Glutamatergic neuron (in vitro differentiated cells): ENCODE measurements at places on chromosomes 11 and 22. TPM values are rescaled to one million over a fixed set of nuclear protein-coding genes. Genes with fewer than 3 reads are reported as not detected.

The CXCR5 gene
- not detected for total RNA-seq

The OSBP gene
- 36.0 TPM for total RNA-seq

The OR2AG1 gene
- total RNA-seq = not detected

The RABL2B gene
- 19.2 TPM for total RNA-seq

The CRYBB1 gene
- not detected for total RNA-seq

The CBLIF gene
- total RNA-seq = not detected

The FREY1 gene
- total RNA-seq = 0.78 TPM

The OOSP4A gene
- total RNA-seq = not detected

GRCh38 chr22:22721681-22722354 lies 77.4 kb downstream of the GGTLC2 start:
- no peak for DNase-seq

DNA sequence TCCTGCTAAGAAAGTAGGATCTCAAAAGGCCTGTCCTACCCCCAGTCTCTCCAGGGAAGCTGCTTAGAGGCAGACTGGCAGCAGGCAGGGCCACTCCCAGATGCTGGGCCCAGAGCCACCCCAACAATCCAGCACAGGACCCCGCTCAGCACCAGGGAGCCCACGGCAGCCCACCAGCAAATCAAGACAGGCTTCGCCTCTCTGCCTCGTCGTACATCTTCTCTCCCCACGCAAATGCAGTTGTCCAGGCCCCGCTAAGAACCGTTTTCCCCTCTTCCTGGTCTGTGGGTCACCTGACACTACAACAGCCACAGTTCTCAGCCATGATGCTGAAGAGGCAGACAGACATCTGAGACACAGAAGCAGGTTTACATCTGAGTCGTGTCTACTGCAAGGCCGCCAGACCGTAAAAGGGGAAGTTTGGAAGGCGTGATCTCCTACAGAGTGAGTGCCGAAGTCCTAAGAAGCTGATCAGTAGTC lies 51.1 kb downstream of the IGSF9B start:
- peak; percentile 6 for DNase-seq

DNA sequence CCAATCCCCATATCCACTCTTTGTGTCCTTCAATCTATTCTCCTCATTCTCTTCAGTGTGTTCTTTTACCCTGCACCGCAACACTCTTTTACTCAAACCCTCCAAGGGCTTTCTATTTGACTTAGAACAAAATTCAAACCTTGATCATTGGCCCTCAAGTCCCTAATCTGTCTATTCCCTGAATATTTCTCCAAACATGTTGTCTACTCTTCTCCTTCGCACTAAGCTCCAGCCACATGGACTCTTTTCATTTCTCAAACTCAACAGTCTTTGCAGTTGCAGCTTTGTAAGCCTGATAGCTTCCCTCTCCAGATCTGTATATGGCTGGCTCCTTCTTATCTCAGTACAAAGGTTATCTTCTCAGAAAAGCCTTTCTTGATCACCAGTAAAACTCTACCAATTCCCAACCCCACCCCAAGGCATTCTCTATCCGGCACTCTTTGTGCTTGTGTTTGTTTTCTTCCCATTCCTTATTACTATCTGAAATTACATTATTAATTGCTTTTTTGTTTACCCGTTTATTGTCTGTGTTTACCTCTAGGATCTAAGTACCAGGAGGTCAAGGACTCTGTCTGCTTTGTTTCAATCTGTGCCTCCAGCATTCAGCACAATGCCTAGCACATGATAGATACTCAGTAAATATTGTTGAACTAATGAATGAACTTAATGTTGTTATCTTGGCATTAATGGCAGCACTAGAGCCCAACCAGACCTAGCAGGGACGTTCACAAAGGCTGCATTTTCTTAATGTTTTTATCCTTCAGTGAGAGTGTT lies 147.4 kb downstream of the BBOX1 start:
- DNase-seq = no peak

GRCh38 chr11:78339483-78339882 lies 78.1 kb downstream of the GAB2 start:
- no peak for DNase-seq

DNA sequence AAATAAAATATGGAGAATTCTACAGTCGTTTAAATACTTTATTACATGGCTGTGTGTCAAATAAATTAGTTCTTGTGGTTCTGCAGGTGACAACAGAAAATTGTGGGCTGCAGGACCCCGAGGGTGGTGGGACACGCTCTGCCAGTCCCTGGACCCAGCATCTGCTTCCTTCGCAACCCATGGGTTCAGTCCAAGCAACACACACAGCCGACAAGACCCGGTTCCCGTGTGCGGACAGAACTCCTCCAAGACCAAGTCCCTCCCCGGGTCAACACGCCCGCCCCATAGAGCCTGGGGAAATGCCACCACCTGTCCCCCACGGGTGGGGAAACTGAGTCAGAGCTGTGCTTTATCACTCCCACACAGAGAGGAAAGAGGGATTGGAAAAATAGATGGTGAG lies 238.9 kb downstream of the BRD1 start:
- no peak for DNase-seq

- no peak for DNase-seq
Measured at GRCh38 chr11:17853280-17853679, 118.7 kb downstream of the KCNC1 start.

DNA sequence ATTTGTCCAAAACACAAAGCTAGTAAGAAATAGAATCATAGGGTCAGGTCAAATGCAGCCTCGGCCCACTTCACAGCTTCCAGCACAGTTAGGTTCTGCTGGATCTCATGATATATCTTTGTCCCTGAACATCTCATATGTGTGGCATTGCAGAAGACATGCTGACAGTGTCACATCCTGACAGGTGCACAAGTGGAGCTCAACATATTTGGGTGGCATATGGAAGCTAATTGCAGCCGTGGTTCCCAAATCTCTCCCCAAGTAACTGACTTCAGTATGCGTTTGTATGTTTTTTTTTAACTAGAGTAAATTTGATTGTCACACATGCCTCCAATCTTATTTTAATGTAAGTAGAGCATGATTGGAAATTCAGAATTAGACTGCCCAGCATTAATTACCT lies 33.4 kb downstream of the NAV2 start:
- no peak for DNase-seq

GRCh38 chr11:47352556-47352955 lies at the start of gene MYBPC3:
Gene MYBPC3 (minus strand): TSS chr11:47352702. CDS start chr11:47352647, 55 bp downstream.
- no peak for DNase-seq

DNA sequence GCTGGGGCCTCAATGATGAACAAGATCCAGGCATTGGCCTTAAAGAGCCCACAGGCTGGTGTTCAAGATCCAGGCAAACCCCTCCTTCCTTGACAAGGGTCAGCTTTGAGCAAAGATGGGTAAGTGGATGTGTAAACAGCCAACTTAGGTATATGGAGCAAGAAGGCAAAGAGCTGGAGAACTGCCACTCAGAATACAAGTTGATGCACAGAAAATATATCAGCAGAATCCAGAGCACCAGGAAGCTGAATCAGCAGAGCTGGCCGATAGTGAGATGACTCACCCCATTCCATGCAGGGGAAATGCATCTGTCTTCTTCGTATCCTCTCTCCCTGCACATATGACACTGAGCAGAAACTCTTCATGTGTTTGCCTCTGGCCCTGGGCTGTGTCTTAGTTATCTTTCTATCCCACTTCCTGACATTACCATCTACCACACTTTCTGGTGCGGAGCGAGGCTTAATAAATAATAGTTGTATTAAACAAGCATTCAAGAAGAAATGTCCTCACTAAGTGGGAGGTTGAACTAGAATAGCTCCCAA lies 57.8 kb downstream of the ENDOD1 start:
- no peak for DNase-seq

DNA sequence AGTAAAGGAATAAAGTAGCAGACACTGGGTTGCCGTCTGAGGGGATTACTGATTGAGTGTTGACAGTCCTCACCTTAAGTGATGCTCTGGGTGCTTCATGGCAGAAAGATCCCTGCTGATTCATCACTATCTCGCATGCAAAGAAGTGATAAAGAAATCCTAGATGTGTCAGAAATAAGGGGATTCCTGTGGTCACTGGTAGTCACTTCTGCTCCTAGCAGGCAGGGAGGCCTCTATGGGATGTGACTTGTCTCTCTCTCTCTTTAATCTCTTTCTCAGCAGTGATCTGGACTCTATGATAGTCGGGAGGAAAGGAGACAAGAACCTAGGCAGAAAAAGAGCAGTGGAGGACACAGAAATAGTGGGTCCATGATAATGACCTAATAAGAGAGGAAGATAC lies 30.9 kb upstream of the OR56A1 start:
- no peak for DNase-seq

GRCh38 chr22:50018608-50019285 lies 6.2 kb upstream of the IL17REL start:
- no peak for DNase-seq

- DNase-seq = no peak
Measured at GRCh38 chr11:134438542-134439537, 26.8 kb upstream of the B3GAT1 start.

GRCh38 chr22:38881464-38881871 lies 9.5 kb upstream of the CBX6 start:
- no peak for DNase-seq

DNA sequence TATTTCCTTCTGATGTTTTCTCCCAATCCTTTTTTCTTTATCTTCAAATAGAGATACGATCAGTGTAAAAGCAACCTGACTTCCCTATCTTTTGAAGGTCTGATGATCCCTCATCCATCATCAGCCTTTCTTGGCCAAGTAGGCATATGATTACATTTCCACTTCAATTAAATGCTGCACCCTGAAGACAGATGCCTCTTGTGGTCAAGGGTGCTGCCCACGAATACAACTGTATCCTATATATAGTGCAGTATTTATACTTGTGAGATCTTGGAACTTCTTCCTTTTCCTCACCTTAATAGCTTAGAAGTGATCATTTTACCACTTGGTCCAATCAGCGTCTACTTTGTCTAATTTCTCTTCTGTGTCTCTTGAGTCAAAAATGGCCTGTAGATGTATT lies 9.3 kb upstream of the ZNRF3 start:
- no peak for DNase-seq

GRCh38 chr11:63770763-63771162 lies 2.2 kb upstream of the ZFTA start:
- DNase-seq = no peak

DNA sequence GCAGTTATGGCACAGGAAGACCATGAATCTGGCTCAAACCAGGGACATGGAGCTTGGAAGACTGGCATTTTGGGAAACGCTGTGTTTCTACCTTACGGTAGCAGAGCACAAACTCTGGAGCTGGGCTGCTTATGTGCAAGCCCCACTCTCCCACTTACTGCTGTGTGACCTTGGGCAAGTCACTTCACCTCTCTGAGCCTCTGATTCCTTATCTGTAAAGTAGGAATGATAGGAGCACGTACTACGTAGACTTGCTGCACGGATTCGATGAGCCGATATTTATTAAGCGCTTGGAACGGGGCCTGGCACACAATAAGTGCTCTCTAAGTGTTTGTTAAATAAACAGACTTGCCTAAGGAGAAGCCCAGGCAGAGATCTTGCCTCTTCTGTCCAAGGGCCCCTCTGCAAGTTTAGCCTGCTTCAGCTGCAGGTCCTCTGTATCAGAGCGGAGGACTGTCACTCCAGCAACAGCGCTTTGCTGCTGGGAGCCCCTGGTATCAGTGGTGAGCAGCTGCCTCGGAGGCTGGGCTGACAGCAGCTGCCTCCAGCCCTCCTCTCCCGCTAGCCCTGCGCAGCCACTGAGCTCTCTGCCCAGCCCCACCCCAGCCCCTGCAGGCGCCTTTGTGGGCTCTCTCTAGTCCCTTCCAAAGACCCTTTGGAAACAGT lies 96.9 kb upstream of the ANO1 start:
- peak; percentile 79 for DNase-seq

GRCh38 chr22:46220921-46221320 lies 29.2 kb downstream of the CDPF1 start:
- no peak for DNase-seq

DNA sequence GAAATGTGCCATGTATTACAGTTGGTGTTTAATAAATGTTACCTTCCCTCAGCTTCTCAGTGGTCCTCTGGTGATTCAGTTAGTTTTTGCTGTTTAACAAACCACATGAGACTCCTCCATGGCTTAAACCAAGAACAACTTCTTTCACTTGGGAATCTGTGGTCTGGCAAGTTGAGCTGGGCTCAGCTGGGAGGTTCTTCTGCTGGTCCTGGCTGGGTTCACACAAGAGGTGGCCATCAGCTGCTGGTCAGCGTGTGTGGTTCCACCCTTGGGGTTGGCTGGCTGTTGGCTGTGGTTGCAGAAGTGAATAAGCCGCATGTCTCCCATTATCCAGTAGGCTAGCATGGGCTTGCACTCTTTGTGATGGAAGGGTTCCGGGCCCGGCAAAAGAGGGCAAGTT lies 160.5 kb downstream of the MIAT start:
- no peak for DNase-seq

GRCh38 chr11:128303383-128303782 lies 284.0 kb downstream of the ETS1 start:
- DNase-seq = no peak

DNA sequence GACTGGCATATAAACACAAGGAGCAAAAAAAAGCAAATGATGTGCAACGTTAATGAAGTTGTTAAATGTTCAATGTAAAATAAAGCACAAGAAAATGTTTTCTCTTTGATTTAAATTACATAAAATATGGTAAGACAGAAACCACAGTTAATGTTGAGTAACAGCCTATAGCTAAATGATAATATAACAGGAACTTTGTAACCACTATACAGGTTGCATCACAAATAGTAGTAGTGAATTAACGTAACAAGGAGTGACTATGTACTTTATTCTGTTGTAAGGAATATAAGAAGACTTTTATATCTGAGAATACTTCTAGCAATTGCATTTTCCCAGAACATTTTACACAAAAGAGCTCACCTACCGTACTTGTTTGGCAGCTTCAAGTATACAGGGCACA lies 16.9 kb downstream of the SAAL1 start:
- no peak for DNase-seq

DNA sequence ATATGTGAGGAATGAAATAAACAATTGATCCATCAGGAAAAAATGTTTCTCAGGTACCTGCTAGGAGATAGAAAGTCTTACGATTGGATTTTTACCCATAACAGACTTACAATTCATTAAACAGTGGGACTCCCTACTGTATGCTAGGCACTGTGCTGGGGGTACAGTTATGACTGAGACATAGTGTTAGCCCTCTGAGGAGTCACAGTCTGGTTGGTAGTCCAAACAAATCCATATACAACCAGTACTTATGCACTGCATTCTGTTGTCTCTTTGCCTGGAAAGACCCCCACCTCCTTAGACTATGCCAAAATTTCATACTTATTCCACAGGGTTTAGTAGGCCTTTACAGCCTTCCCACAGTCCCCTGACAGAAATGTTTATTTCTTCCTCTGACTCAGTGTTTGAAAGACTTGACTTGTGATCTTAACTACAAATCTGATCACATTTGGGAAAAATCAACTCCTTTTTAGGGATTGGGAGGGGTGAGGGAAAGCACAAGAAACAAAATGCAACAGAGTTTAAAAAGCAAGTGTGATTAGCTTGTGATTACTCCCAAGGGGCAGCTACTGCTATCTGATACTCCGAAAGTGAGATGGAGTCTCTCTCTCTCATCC lies 69.4 kb upstream of the HORMAD2 start:
- no peak for DNase-seq

GRCh38 chr22:36617694-36618522 lies 85.6 kb downstream of the CACNG2 start:
- DNase-seq = no peak

- no peak for DNase-seq
Measured at GRCh38 chr11:27874998-27875830, 175.0 kb upstream of the BDNF start.
